Hematopoietic multipotent progenitor cell (in vitro differentiated cells): ENCODE measurements at places on chromosomes 12 and 14.

- no peak for DNase-seq
Measured at GRCh38 chr12:3207858-3208257, 130.7 kb downstream of the TSPAN9 start.

DNA sequence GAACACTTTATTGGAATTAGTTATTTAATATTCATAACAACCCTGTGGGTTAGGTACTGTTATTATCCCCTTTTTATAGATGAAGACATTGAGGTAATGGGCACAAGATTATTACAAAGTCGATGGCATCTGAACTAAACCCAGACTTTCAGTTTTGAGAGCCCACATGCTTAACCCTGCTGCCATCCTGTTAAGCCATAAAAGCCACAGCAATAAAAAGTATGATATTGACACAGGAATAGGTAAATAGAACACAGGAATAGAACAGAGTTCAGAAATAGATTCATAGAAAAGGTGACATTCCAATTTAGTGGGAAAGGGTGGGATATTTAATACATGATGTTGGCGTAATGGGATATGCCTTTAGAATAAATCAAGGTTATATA lies 119.8 kb downstream of the SLC38A1 start:
- DNase-seq = no peak

- DNase-seq = no peak
Measured at GRCh38 chr12:52074971-52075724, 4.4 kb upstream of the SMIM41 start.

DNA sequence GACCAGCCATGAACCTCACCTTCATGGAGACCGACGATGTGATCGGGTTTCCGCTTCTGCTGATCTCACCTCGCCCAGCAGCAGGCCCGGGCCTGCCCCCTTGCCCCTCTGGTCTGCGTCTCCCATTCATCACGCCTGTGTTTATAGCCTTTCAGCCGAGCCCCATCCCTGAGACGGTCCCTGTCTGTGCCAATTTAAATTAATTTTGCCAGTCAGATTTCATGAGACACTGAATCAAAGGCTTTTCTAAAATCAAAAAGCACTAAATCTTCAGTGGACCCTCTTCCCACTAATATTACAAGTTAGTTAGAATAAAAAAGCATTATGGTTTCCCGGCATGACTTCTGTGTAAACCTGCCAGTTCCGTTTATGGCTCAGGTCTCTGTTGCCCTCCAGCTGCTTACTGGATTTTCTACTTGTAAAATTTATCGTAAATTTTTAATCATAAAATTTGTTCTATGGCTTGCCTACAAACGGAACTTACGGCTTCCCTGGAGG lies 155.9 kb downstream of the ESRRB start:
- no peak for DNase-seq

- DNase-seq = no peak
Measured at GRCh38 chr14:52356025-52356424, 41.9 kb downstream of the PTGER2 start.

- no peak for DNase-seq
Measured at GRCh38 chr12:42015051-42015461, 129.6 kb downstream of the GXYLT1 start.

DNA sequence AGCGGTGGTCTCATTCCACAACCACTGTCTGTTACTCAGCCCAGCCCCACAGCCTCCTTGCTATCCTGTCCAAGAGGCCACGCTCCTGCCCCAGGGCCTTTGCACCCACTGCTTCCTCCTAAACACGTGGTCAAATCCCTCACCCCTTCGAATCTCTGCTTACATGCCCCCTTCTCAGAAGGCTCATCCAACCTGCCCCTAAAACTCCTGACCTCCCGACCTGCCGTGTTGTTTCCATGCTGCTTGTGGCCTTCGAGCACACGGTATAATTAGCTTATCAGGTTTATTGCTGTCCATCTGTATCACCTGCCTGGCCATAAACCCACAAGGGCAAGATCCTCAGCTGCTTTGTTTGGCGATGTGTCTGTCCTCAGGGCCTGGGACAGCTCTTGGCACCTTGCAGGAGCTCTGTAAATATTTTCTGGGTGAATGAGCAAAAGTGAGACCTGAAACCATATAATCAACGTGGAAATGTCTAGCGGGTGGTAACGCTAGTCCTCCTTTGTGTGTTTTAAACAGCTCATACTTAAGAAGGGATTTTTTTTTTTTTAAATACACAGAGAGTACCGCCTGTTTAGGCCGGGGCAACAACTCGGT lies 36.0 kb downstream of the SCARB1 start:
- no peak for DNase-seq

GRCh38 chr12:126668961-126669360 lies 1598.0 kb upstream of the TMEM132C start:
- DNase-seq = no peak

GRCh38 chr12:4275870-4276301 lies 2.3 kb downstream of the CCND2 start:
- no peak for DNase-seq

GRCh38 chr12:52860102-52860823 lies 11.5 kb upstream of the KRT78 start:
- no peak for DNase-seq

DNA sequence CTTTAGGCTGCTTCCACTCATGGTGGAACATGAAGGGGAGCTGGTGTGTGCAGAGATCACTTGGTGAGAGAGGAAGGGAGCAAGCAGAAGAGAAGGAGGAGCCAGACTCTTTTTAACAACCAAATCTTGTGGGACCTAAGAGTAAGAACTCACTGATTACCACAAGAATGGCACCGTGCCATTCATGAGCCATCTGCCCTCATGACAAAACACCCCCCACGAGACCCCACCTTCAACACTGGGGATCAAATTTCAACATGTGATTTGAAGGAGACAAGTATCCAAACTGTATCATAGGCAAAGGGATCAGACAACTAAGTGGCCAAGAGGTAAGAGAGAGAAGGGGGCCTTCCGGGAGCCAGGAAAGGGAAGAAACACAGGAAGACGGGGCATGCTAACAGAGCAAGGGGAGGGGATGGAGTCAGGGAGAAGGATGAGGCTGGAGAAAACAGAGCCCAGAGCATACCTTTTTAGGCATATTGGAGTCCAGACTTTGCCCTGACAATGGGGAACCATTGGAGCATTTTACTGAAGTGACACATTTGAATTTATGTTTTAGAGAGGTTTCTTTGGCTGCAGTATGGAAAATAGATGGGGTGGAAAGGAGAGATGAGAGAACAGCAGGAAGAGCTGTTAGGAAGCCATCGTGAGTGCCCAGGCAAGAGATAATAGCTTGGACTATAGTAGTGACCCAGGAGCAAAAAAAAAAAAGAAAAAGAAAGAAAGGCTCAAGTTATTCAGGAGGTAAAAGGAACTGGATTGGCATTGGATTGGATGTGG lies 204.4 kb upstream of the NUDT4 start:
- no peak for DNase-seq

GRCh38 chr14:71532790-71533189 lies 399.4 kb upstream of the RGS6 start:
- no peak for DNase-seq

- DNase-seq = peak; percentile 38
Measured at GRCh38 chr12:2944401-2945047, 14.7 kb upstream of the TEAD4 start.

- no peak for DNase-seq
Measured at GRCh38 chr12:48199774-48200221, 3.3 kb downstream of the OR10AD1 start.

GRCh38 chr12:77608271-77608824 lies 222.3 kb upstream of the NAV3 start:
- no peak for DNase-seq

- DNase-seq = no peak
Measured at GRCh38 chr14:63544591-63545299, 1.6 kb upstream of the PPP2R5E start.

DNA sequence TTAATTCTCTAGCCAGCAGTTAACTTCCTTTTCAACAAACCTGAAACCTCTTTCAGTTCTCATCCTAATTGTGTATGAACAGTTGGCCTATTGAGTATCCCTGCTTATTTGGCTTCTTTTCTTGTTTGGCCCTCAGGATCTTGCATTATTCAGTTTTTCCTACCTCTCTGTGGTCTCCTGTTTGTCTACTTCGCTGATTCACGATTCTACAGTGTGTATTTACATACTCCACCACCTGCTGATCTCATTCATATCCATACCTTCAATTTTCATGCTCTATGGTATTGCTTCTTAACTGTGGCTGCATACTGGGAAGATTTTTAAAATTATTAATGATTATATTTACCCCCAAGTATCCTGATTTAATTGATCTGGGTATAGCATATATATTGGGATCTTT lies 56.4 kb downstream of the RASSF9 start:
- DNase-seq = no peak

DNA sequence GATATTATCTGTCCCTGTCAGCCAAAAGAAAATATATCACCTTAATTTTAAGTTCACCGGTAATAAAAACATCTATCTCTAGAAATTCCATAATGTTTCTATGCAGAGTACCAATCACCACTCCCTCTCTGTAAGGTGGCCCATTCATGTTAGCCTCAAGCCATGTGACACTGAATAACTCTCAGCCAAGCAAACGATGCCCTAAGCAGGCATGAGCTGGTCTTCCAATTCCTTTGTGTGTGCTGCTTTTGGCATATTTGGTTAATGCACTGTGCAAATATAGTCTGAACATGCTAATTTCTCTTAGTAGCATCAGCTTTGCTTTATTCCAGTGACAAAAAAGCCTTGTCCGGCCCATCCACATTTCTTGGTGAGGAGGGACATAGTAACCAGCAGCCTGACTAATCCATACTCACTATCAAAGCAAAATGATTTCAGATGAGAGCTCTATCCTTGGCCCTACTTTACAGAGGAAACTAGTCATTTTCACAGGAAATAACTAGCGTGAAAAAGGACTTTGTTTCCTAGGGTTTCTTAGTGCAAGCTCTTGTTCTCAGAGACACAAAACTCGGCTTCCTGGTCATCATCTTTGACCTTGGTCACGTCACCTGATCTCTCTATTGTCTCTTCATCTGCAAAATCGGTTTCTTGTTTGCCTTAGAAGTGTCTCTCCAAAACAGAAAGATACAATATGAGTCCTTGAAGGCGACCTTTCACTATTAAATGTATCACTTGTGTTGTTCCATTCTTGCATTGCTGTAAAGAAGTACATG lies 59.2 kb upstream of the RTRAF start:
- DNase-seq = no peak

GRCh38 chr14:99512110-99512449 lies 30.9 kb downstream of the CCNK start:
- no peak for DNase-seq

DNA sequence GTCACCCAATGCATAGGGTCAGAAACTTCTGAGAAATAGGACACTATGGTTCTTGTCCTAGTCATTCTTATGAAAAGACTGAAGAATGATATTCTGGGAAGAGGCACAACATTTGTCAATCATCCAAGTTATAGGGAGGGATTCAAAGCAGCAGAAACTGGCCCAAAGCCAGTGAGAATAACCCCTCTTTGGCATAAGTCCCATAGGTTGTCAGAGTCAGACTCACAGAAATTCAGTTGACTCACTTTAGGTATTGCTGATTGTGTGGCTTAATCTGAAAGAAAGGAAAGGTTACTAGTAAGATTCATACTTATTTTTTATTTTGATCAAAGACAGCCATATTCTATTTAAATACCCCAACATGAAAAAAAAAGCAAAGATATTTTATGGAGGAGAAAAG lies 151.0 kb downstream of the SRGAP1 start:
- no peak for DNase-seq

DNA sequence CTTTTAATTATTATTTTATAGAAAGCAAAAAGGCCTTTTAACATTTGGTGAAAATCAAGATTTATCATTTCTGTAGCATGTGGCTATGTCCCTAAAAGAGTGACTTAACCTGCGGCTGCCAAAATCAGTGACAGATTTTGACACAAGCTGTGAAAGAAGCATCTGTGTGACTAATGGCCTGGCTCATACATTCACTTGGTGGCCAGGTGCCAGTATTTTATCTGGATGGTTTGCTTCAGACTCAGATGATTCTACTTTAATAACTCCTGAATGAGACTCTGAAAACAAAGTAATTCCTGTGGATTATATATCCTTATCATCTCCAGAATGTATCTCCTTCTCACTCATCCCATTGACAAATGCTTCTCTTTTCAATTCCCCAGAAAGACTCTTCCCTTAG lies 103.0 kb downstream of the FSCB start:
- DNase-seq = no peak

- DNase-seq = no peak
Measured at GRCh38 chr14:78581229-78581628, 411.1 kb downstream of the NRXN3 start.

GRCh38 chr14:50773632-50774541 lies 57.1 kb downstream of the NIN start:
- DNase-seq = no peak

GRCh38 chr12:125249932-125250331 lies 184.7 kb downstream of the AACS start:
- no peak for DNase-seq

DNA sequence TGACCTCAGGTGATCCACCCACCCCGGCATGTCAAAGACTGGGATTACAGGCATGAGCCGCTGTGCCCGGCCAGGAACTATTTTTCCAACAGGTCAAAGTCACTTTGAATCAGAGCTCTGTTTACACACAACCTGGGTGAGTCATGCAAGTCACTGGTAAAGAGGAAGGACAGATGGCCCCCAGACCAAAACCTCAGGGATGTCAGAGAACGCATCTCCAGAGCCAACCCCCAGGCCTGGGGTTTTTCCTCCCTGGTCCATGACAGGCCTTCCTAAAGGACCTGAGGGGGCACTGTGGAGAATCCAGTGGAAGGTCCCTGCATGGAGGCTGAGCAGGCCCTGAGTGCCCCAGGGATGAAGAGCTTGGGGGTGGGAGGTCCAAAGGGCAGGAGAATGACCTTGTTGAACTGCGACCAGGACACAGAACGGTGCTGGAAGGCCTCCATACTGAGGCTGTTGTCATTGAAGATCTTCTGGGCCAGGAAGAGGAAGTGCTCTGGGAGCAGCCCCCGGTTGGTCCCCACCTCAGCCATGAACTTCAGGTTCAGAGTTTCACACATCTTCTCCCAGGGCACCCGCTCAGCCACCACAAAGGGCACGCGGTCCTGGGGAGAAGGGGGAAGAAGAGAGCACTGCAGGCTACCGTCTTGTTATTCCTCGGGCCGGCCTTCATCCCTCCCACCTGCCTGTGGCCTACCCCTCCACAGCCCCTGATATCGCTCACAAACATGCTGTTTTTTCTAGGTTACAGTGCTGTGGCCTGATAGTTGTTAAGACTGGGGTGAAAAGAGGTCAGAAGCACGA lies 9.1 kb downstream of the STAT6 start:
- DNase-seq = no peak
